ENCODE measurements at places on chromosomes 5 and 9.

- no peak for DNase-seq
Observed at GRCh38 chr5:74502479-74502950, 138.0 kb downstream of the ENC1 start.

- no peak for DNase-seq
Observed at GRCh38 chr5:60376860-60377259, 323.1 kb downstream of the DEPDC1B start.

DNA sequence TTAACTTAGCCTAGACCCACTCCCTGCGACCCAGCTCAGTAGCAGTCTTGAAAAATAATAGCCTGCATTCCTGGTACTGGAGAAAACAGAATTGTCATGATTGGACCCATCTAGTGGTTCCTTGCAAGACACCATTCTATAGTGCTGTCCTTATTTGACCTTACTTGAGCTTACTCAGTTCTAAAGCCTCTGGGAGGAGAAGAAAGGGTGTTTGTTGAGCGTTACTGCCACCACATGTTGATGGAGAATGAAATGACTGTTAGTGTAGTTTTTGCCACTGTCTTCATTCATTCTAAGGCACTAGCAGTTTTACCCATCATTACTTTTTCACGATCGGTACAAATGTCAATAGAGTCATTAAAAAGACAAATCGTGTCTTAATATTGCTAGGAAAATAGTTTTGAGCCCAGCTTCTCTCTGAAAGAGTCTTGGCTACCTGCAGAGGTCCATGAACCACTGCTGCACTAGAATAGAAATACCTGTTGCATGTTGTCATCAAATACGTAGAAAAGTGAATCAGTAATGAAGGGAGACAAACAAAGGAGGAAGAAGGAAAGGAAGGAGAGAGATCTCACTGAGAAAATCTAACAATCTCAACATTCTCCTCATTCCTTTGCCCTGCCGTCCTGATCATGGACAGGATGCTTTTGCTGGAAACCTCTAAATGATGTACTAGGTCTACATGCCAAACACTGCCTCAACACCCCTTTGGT, 96.0 kb downstream of the LIX1 start:
- no peak for DNase-seq

DNA sequence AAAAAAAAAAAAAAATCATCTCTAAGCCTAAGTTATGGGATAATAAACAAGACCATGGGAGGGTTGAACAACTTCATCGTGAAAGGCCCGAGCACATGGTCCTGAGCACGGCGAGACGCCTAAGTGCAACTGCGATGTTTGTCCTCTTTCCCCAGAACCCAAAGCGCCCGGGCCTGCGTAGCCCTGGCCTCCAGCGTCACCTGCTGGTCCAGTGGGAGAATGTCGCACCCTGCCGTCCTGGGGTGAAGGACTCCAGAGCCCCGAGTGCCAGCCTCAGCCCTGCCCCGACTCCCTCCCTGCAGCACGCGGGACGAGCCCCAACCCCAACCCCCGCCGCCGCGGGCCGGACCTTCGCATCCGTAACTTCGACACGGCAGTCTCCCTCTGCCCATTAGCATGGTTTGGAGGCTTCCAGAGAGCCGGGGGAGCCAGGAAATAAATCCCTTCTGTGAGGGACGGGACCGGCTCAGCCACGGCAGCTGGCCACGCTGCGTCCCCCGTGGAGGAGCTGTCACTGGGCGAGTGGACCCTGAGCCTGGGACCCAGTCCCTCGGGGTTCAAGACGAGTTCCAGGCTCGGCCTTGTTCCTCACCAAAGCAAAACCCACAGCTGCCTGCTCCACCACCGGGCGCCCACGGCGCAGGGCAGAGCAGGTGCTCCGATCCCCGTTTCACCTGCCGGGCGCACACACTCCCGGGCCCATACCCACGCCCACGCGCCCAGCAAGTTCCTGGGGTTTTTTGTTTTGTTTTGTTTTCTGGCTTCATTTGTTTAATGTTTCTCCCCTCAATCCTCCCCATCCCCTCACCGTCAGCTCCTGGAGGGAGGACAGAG, 132.5 kb upstream of the HAND1 start:
- DNase-seq, result peak; percentile 1

DNA sequence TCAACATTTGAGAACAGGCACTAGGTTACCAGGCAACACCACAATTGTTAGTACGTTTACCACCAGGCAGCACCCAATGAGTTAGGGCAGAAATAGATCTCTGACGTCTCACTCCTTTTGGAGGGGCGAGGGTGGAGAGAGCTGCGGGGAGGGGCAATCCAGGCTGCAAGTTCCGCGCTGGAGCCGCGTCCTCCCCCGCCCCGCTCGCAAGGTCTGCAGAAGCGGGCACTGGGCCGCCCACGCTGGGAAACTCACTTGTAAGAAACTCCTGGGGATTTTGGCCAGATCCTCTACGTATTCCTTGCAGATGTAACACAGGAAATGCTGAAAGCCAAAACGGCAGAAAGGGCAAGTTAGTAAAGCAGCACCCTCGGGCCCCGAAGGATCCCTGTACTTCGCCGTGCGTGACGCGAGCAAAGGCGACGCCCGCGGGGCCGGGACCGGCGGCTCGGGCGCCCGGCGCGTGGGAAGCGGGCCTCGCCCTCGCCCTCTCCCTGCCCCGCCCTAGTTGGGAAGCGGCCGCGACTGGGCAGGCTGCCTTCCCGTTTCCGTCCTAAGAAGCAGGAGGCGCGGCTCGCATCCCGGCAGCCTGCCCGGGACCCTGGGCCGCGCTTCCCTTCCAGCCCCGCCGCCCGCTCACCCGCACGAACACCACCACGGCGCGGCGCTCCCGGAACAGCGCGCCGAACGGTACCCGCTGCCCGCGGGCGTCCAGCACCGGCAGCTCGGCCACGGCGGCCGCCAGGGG, 493 bp downstream of the PRXL2C start:
- DNase-seq, result peak; percentile 34

- no peak for DNase-seq
Observed at GRCh38 chr5:157594257-157594656, 18.7 kb upstream of the ADAM19 start.

DNA sequence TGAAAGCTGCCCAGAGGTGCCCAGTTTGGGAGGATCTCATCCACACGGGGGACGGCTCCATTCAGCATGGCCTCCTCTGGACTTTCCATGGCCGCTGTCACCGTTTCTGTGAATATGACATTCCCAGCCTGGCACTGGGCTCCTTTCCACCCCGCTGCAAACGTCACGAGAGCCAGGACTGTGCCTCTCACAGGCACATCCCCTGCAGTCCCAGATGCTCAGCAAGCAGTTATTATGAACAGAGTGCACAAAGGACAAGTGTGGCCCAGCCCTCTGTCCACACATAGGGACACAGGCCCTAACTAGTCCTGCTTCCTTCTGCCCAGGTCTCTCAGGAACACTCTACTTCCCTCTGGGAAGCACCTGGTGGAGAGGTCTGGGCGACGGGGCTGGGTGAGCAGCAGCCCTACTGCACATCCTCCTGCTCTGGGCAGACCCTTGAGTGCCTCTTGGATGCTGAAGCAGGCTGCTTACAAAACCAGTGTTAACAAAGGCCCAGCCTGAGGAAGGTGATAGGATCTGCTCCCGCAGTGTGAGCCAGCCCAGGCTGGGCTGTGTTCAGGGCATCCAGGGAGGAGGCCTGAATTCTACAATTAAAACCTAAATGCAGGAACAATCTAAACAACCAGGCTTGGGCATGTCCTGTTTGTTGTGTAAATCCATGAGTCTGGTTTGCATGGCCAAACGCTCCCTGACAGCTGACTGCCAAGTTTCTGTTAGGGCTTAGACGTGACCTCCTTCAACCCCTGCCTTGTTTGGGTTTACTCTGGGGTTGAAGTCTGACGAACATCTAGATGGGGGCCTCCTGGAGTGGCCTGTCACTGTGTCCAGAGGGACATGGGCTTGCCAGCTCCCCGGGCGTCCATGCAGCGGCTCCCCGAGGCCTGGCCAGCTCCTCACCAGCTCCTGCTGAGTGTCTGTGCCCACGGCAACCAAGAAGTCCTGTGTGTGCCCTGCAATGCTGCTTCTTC, 269.8 kb downstream of the GADD45G start:
- DNase-seq, result no peak

GRCh38 chr9:2419347-2419746, 202.2 kb upstream of the VLDLR start:
- no peak for DNase-seq

- DNase-seq, result no peak
Observed at GRCh38 chr5:168778536-168778935, 199.4 kb upstream of the PANK3 start.

- DNase-seq, result no peak
Observed at GRCh38 chr5:33800241-33800950, 91.4 kb downstream of the ADAMTS12 start.

GRCh38 chr5:80600943-80601693, 31.0 kb upstream of the ANKRD34B start:
- DNase-seq, result no peak

GRCh38 chr5:171405615-171406014, 13.8 kb upstream of the FGF18 start:
- no peak for DNase-seq

- no peak for DNase-seq
Observed at GRCh38 chr5:178786859-178787499, 56.5 kb upstream of the ZNF354A start.

Measured in stimulated activated CD4-positive, alpha-beta T cell treated with anti-CD3 and anti-CD28 coated beads, TNF-alpha, amount 100 ng/mL, for 1 hour (primary cell).